ENCODE measurements at places on chromosomes 4 and X.

- no peak for DNase-seq
Observed at GRCh38 chr4:122658818-122659295, 38.0 kb upstream of the IL21 start.

GRCh38 chrX:111124418-111124817, 28.4 kb downstream of the PAK3 start:
- no peak for DNase-seq

- DNase-seq: no peak
Observed at GRCh38 chrX:124342174-124342867, 4.0 kb upstream of the SH2D1A start.

DNA sequence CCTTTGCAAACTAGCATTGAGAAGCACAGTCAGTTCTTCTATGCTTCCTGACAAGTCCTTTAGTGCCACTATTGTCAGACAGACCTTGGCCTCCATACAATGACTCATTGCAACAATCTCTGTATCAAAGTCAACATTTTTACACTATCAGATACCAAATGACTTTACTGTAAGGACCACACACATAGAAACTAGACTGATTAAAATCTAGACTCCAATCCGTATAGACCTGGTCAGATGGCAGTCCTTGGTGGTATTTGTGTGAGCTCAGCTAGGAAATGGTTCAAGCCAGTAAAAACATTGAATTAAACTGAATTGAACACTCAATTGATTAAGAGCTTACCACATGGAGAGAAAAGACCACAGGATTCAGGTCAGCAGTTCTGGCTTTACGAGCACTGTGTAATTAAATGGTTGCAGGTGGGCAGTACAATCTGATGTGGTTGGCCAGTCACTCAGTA, 549.8 kb upstream of the LCORL start:
- DNase-seq: no peak

GRCh38 chr4:182823576-182823975, 93.6 kb downstream of the DCTD start:
- no peak for DNase-seq

- DNase-seq: no peak
Observed at GRCh38 chrX:118724365-118724764, 3.0 kb upstream of the IL13RA1 start.

DNA sequence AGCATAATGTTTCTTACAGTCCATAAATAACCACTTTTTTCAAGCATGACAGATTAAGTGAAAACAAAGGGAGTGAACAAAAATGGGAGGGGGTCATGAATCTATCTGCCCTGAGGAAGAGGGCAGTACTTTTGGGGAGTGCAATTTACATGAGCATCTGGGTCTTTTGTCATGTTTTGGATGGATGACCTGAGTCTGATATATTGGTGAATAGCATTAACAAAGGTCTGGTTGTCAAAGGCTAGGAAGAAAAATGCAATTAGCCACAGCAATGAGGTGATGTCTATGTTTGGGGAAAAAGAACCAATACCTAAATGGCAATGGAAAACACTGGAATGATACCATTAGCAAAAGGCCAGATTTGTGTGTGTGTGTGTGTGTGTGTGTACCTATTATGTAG, 15.1 kb upstream of the MAD2L1 start:
- DNase-seq: no peak

DNA sequence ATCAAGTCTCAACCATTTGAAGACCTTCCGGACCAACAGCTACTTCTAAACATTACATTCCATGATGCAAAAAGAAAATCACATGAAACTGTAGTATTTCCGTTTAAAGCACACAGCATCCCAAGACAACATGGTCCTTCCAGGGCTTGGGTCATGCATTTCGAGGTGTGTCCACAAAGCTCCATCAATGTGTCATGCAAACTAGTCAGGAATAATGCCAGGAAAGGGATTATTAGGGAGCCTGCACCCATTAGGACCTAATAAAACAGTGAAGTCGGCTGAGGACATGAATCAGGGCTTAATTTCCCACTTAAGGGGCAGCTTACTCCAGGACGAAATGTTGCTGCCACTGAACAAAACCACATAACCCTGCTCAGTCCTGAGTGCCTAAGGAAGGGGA, 177.9 kb downstream of the TSPAN5 start:
- DNase-seq: no peak

DNA sequence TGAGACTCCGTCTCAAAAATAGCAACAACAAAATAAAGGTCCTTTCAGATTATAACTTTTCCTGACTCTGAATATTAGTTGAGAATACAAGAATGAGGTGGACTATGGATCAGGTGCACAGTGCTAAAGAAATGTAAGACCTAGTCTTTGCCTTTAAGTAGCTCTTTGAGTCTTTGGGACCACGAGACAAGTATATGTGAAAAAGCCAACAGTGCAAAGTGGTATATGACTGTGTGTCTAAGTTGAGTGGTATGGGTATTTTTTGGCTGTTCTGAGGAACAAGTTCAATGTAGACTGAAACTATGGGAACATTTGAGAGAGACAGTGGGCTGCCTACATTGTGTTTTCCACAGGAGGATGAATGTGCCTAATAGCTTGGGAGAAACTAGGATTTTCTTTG, 2.8 kb downstream of the GAB1 start:
- no peak for DNase-seq

- DNase-seq: no peak
Observed at GRCh38 chr4:42654631-42655268, 2.2 kb downstream of the ATP8A1 start.

GRCh38 chr4:3261411-3262207, 12.7 kb downstream of the MSANTD1 start:
- no peak for DNase-seq

- DNase-seq: no peak
Observed at GRCh38 chr4:156294577-156294976, 340.9 kb upstream of the CTSO start.

GRCh38 chr4:74675673-74676279, 118.5 kb downstream of the BTC start:
- DNase-seq: no peak

- DNase-seq: no peak
Observed at GRCh38 chrX:23344238-23344903, 9.7 kb downstream of the PTCHD1 start.

DNA sequence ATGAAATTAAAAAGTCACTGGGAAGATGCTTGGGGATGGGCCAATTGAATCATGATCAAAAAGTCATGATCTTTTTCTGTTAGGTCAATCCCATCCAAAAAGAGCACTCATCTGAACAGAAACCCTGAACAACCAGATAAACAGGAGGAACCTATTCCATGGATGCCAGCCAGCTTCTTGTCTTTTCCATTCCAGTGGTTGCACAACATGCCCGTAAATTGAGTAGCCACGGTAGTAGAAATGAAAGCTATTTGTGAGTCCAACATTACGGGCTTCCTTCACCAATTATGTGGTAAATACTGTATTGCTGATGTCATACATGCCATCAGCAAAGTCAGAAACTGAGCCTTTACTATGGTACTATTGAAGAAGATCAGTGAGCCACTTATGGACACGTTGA, 982.4 kb upstream of the HS3ST1 start:
- DNase-seq: no peak

- DNase-seq: no peak
Observed at GRCh38 chrX:70129816-70130215, 3.4 kb upstream of the IGBP1 start.

- no peak for DNase-seq
Observed at GRCh38 chrX:11755724-11756123, 2.3 kb upstream of the MSL3 start.

- no peak for DNase-seq
Observed at GRCh38 chr4:82789025-82789776, 9.4 kb downstream of the SCD5 start.

- DNase-seq: no peak
Observed at GRCh38 chr4:123972031-123972430, 575.4 kb downstream of the SPRY1 start.

DNA sequence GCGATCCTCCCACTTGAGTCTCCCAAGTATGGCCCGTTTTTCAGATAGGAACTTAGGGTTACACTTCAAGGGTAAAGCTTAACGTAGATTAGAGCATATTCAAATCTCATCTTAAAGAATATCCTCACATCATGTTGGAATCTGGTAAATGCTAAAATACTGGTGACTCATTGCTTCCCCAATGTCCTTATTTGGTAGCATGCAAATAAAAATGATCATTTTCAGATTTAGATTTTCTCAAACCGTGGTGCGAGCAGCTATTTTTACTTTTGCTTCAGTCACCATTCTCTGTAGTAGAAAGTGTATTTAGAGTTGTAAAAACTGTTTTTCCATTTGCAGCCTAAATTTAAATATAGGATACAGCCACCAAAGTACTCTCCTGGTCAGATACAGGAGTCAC, 101.5 kb upstream of the MAML3 start:
- no peak for DNase-seq

DNA sequence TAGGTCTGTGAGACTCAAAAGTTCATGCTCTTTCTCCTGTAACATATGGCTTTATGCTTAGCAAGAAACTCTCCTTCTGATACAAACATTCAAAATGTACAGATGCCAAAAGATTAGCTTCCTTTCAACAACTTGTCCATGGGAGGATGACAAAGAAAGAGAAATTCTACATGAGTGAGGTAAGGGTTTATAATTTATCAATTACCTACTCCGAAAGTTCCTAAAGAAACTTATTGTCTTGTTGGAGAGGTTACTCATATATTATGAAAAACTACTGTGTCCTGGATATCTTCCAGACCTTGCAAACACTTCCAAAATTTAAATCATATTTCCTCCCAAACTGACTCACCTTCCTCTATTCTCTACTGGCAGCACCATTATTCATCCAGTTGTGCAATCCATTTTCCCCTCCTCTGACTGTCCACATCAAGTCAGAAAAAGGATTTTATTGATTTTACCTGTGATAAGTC, 65.1 kb downstream of the ENPEP start:
- no peak for DNase-seq

GRCh38 chr4:129822701-129823100, 726.7 kb downstream of the C4orf33 start:
- DNase-seq: no peak

DNA sequence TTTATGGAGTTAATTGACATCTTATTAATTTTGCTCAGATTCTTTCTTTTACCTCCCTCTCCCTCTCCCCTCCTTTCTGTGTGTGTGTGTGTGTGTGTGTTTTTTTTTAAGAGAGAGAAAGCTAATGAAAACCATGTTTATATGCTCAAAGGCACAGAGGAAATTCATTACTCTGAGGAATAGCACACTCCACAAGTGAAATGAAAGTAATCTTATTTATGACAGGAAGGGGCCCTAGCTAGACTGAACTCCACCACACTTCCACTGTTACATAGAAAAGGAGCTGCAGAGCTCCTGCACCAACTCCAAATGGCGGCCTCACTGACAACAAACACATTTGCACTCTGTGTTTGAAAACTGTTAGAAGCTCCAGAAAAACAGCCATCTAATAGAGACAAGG, 150.6 kb downstream of the RASL11B start:
- DNase-seq: no peak

GRCh38 chr4:180973894-180974293, 1269.3 kb upstream of the TENM3 start:
- no peak for DNase-seq

- no peak for DNase-seq
Observed at GRCh38 chrX:48045410-48046311, 25.8 kb downstream of the ZNF630 start.

DNA sequence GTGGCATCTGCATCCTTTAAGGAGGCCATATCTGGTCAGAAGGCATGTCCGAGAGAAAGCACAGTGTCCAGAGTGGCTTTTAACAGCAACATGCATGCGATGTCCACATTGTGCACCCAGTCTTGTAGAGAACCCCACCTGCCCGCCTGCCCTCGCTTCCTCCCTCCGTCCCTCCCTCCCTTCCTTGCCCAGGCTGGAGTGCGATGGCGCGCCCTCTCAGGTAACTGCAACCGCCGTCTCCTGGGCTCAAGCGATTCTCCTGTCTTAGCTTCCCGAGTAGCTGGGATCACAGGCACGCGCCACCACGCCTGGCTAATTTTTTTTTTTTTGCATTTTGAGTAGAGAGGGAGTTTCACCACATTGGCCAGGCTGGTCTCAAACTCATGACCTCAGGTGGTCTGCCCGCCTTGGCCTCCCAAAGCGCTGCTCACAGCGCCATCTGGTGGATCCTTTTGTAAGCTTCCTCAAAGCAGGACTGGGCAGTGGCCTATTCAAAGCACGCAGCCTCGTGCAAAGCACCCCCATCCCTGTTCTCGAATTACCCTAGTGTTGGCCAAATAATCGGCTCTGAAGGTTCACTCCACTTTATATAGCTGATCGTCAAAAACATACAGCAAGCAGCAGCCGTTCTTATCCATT, 15.0 kb downstream of the BRCC3 start:
- no peak for DNase-seq

DNA sequence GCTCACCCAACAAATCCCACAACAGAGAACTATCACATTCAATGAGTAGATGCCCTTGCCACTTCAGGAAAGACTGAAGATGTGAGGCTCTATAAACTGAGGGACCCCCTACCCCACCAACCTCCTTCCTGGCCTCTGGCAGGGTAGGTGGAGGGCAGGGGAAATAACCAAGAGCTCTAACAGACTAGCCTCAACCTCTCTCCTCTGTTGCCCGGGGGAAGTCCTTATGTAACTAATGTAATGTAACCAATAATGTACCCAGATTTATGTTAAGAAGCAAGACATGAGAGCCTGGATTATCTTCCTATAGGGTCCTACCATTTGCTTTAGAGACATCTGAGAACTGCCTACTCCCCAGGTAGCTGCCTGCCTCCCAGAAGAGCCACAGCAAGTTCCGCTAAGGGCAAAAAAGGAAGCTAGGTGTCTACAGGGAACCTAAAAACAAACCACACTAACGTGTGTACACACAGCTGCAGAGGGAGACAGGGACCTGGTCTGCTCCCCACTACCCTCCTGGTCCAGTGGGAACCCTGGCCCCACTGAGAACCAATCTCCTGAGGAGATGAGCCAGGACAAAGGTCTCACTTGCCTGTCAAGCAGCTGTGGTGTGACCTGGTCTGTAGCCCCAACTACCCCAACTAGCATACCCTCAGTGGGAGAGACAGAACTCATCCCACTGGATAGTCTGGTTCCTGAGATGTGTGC, 17.7 kb downstream of the OTUD5 start:
- DNase-seq: no peak

GRCh38 chr4:80076681-80077080, 3.7 kb upstream of the ANTXR2 start:
- DNase-seq: no peak

DNA sequence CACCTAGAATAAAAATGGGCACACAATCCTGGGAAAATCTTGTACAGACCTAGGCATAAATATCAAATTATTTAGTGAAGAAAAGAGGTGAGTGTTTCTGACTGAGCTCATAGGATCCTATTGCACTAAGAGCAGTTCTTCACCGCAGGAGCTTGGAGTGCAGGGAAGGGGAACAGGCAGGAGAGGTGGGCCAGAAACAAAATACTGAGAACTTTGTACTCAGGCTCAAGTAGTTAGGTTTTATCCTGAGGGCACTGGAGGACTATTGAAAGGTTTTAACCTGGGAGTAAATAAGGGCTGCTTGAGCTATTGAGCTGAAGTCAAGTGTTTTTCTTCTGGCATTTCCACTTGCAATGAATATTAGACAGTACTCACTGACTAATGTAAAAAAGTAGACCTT, 12.2 kb downstream of the EPHA5 start:
- DNase-seq: no peak

- no peak for DNase-seq
Observed at GRCh38 chrX:8288590-8288989, 117.5 kb upstream of the VCX2 start.

- no peak for DNase-seq
Observed at GRCh38 chr4:129883996-129884395, 788.0 kb downstream of the C4orf33 start.

- no peak for DNase-seq
Observed at GRCh38 chr4:129974730-129975129, 878.8 kb downstream of the C4orf33 start.

Data from activated T-helper 1 cell treated with anti-CD3 and anti-CD28 coated beads, Interleukin-2, amount 50 U/mL, for 16 hours (primary cell).